NCI-H1930 (cell line): ENCODE measurements at places on chromosomes 11 and 22.

DNA sequence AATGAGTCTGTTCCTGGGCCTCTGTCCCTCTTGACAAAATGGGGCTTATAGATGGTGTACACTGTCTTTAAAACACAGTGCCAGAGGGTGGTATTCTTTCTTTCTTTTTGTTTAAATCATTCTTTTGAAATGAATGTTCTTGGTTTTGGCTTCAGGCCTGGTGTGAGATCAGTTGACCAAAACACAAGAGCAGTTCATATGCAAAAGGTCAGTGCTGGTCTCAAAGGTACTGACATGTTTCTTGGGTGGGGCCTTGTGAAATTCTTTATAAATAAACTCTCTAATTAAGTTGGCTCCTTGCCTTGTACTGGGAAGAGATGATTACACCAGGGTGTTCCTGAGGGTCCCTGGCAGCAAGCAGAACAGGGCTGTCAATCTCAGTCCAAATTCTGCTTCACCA is 110.0 kb downstream of the FBXO7 start:
- DNase-seq = no peak

- DNase-seq = peak; percentile 45
Observed at GRCh38 chr11:63023841-63024648, 8.4 kb upstream of the SLC22A8 start.

DNA sequence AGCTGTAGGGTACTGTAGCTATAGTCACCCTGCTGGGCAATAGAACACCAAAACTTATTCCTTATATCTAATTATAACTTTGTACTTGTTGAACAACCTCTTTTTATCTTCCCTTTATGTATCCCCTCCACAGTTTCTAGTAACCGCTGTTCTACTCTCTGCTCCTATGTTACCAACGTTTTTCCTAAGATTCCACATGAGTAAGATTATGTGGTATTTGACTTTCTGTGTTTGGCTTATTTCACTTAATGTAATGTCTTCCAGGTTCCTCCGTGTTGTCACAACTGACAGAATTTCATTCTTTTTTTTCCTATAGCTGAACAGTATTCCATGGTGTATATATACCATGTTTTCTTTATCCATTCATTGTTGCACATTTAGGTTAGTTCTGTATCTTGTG is 258.4 kb downstream of the DYNC2H1 start:
- no peak for DNase-seq

- DNase-seq = no peak
Observed at GRCh38 chr22:19851291-19852176, 3.1 kb downstream of the GNB1L start.

GRCh38 chr22:50276143-50276542 is 6.0 kb upstream of the MAPK11 start:
- DNase-seq = peak; percentile 8

DNA sequence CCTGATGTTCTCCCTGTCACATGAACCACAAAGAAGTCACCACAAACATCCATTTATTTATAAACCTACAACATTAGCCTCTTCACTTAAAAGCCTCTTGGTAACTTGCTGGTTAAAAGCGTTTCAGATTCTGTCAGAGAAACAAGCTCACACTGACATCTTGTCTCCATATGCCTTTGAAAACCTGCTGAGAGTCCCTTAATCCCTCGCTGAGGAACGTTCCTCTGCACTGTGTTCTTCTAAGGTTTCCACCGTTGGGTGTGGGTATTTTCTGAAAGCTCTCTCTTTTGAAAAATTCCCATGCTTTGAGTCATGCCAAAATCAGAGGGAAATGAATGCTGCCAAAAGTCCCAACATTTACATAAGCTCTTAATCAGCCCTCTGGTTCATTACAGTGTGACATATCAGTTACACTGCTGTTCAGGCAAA is 149.8 kb downstream of the CCDC34 start:
- DNase-seq = no peak

- no peak for DNase-seq
Observed at GRCh38 chr11:134001088-134001487, 44.3 kb upstream of the IGSF9B start.

DNA sequence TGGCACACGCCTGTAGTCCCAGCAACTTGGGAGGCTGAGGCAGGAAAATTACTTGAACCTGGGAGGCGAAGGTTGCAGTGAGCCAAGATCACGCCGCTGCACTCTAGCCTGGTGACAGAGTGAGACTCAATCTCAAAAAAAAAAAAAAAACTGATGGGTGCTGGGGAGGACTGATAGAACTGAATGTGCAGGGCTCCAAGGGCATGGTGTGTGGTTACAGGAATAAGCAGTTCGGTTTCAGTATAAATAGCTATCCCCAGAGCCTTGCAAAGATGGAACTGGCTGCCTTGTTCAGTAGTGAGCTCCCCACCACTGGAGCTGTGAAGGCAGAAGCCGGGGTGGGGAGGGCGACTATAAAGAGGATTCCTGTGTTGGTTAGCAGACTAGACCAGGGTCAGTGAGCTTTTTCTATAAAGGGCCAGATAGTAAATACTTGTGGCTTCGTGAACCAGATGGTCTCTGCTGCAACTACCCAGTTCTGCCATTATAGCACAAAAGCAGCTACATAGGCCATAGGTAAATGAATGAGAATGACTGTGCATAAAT is 5.9 kb downstream of the TOM1 start:
- DNase-seq = no peak

DNA sequence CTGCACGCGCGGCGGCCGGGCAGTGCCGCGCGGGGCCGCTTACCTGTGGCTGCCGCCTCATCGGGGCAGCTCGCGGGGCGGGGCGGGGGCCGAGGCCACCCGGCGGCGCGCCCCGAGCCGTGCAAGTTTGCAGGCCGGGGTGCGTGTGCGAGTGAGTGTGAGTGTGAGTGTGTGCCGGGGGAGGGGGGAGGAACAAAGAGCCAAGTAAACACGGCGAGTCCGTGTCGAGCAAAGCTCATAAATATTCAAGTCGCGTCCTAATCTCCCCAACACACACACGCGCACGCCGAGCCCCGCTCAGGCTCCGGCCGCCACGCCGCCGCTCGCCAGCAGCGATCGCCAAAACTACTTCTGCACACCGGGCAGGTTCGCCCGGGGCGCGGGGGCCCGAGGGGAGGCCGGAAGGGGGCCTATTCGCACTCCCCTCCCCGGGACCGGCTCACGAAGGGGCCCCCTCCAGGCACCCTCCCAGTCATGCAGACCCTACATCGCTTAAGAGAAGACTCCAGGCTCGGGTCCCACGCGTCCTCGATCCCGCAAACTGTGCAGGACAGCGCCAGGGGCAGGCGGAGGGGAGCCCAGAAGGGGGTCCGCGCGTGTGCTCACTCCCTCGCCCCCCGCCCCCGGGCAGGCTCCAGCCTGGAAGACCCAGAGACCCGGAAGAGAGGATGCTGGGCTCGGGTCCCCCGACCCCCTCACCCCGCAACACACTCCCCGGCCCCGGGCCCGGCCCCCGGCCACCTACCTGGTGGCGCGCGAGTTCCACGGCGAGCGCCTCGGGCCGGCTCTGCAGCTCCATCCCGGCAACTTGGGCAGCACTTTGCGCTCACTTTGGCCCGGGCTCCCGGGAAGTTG is 827 bp downstream of the PHF21B start:
- no peak for DNase-seq

DNA sequence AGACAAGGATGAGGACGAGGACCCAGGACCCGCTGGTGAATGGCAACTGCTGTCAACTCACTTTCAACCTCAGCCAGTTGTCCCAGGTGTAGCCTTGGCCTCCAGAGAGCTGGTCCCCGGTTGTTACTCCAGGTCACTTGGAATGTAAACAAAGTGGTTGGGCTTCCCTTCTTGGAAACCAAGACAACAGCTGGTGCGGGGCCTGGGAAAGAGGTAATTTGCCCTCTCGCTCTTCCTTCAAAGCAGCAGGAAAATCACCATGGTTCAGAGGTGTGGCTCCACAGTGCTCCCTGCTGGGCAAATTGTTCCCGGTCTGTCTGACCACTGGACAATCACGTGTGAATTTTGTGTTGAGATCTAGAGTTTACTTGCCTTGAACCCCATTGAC is 15.0 kb downstream of the SLC1A2 start:
- no peak for DNase-seq

GRCh38 chr11:45141171-45141570 is 5.3 kb upstream of the PRDM11 start:
- no peak for DNase-seq

- no peak for DNase-seq
Observed at GRCh38 chr11:73889019-73889418, 12.2 kb downstream of the PAAF1 start.

DNA sequence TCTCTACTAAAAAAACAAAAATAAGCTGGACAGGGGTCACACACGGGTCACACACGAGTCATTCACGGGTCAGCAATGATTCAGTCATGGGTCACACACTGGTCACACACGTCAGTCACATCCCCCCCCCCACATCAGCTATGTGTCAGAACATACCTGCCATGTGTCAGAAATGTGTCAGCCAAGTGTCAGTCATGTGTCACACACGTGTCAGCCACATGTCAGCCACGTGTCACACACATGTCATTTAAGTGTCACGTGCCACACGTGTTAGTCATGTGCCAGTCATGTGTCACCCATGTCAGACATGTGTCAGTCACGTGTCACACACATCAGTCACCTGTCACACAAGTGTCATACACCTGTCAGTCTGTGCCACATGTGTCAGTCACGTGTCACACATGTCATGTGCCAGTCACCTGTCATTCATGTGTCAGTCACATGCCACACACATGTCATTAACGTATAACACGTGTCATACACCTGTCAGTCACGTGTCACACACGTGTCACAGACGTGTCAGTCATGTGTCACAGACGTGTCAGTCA is 28.7 kb upstream of the MMP20 start:
- no peak for DNase-seq

DNA sequence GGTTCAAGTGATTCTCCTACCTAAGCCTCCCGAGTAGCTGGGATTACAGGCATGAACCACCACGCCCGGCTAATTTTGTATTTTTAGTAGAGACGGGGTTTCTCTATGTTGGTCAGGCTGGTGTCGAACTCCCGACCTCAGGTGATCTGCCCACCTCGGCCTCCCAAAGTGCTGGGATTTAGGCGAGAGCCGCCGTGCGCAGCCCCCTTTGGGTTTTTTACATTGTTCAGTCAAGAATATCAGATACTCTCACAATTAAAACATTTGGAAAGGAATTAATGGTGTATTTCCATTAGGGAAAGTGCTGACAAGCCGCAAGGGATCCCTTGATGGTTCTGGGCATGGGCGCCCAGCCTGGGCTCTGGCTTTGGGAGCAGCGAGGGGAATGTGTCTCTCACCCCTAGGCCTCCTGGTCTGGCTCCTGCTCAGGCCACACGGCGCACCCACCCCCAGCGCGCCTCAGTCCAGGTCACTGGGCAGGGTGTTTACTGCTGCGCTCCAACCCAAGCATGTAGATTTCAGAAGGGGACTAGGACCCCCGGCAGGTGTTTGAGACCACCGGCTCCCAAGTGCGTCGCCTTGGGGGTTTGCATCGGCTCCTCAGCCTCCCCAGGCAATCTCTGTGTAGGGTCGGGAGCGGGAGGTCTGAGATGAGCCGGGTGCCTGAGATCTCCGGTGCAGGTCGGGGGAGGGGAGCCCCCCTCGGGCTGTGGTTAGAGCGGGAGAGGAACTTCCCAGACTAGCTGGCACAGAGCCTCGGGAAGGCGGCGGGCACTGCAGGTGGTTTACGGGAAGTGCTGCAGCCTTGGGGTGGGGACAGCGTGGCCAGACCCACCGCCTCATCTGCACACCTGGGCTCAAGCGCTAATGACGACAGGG is 809 bp upstream of the IRF7 start:
- no peak for DNase-seq

- no peak for DNase-seq
Observed at GRCh38 chr11:110424775-110425444, 4.8 kb upstream of the FDX1 start.

DNA sequence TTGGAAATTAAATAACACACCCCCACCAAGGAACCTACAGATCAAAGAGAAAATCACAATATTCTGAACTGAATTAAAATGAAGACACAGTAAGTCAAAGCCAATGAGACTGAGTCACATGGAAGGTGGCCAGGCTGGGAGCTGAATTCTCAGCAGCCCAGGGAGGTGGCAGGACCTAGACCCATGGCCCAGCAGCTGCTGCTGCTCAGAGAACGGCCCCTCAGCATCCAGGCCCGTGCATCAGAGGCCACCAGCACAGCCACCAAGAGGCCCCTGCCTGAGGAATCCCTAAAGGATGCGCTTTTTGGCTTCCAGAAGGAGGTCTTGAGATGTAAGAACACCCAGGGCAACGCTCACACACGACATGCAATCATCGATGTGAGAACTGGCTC is 35.0 kb downstream of the TBX1 start:
- no peak for DNase-seq

GRCh38 chr11:72066855-72067254 is 13.5 kb downstream of the NUMA1 start:
- no peak for DNase-seq

- peak; percentile 61 for DNase-seq
Observed at GRCh38 chr11:46120346-46121300, 631 bp downstream of the PHF21A start.

GRCh38 chr11:73961321-73961720 is 10.5 kb downstream of the DNAJB13 start:
- DNase-seq = no peak

DNA sequence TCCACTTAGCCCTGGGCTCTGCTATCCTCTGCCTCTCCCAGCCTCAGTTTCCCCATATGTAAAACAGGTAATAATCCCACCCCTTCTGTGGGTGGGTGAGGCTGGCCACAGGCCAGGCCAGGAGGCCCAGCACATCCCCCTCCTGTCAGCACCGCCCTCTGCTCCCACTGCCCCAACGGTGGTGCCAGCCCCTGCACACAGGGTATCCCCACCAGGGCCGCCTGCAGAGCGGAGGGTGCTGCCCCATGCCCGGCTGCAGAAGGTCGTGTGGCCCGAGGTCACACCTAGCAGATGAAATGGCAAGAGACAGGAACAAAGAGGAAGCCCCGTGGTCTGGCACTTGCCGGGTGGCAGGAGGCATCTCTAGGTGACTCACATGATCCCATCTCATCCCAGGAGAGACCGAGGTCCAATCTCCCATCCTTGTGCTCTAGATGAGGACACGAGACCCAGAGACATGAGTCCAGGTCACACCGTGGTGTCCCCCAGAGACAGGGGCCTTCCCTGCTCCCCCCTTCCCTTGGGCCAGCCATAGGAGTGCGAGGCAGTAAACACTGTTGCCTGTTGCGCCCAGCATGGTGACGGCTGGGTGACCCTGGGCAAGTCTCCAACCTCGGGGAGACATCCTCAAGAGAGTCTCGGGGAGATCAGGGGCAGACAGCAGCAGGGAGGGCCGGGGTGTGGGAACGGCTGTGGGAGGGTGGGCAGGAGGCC is 27.2 kb upstream of the PPARA start:
- DNase-seq = no peak

DNA sequence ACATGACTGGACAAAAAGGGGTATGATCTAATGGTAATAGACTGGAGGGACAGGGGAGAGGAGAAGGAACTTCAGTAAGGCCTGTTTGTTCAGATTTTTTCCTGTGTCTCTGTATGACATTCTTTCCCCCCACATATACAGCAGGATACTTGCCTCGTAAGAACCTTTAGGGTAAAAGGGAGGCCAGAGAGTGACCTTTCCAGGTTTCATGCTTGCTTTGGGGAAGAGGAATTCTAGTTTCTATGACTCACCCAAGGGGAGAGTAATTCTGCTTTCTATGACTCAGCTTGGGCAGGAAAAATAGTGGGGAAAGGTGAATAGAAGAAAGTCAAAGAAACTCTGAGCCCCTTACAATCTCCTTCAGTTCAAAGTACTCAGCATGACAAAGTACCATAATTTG is 457.0 kb downstream of the DLG2 start:
- DNase-seq = no peak

- no peak for DNase-seq
Observed at GRCh38 chr11:27350511-27350910, 12.5 kb downstream of the CCDC34 start.

- no peak for DNase-seq
Observed at GRCh38 chr11:94560834-94561233, 6.3 kb upstream of the PIWIL4 start.

GRCh38 chr11:102006835-102007566 is 40.2 kb upstream of the CFAP300 start:
- no peak for DNase-seq
